Stimulated activated naive CD8-positive, alpha-beta T cell treated with anti-CD3 and anti-CD28 coated beads, Interleukin-15, amount 100 ng/mL, for 72 hours (primary cell): ENCODE measurements at places on chromosomes 1 and 21.

- DNase-seq = no peak
These were observed 120.9 kb downstream of the HLX start for GRCh38 chr1:220999872-221000863.

DNA sequence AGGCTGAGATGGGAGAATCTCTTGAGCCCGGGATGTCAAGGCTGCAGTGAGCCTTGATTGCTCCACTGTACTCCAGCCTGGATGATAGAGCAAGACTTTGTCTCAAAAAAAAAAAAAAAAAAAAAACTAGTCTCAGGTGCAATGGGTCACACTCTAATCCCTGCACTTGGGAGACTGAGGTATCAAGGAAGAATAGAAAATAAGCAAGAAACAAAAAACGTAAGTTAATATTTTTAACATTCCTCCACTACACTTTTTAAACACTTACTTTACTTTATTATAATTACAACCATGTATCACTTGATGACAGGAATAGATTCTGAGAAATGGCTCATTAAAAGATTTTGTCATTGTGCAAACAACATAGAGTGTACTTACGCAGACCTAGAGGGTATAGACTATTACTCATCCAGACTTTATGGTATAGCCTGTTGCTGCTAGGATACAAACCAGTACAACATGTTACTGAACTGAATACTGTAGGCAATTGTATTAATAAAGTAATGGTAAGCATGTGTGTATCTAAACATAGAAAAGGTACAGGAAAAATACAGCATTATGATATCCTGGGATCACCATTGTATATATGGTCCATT lies 1244.1 kb upstream of the ADGRL4 start:
- DNase-seq = no peak

- peak; percentile 67 for DNase-seq
These were observed 2.7 kb upstream of the MYOC start for GRCh38 chr1:171654942-171655745.

- no peak for DNase-seq
These were observed 496.3 kb downstream of the KIF26B start for GRCh38 chr1:245651093-245651492.

DNA sequence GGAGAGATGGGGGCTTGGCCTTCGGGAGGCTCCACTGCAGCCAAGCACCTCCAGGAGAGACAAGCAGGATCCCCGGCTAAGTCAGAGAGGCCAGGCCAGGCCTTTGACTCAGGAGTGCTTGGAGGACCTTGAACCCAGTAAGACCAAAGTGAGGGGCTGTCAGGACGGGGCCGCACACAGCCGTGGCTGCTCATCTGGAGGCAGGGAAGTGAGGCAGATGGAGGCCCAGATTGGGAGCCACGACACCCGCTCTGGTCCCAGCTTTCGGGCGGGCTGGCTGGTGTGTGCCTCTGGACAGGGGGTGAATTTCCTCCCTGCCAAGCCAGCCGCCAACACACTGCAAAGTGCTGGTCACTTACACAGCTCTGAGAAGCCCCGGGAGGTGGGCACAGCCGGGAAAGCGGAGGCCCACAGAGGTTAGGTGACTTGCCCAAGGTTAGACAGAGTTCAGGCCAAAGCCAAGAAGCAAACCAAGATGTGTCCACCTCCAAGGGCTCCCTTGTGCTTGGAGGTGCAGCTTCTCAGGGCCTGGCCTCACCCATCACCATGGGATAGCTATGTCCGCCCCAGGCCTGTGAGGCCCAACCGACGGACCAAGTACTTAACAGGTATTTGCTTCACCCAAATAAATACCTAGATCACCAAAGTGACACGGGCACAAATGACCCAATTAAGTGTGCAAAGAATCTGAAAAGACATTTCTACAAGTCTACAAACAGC lies 58.3 kb downstream of the CHD5 start:
- no peak for DNase-seq

GRCh38 chr1:44036409-44037139 lies 5.3 kb upstream of the SLC6A9 start:
- DNase-seq = peak; percentile 59

DNA sequence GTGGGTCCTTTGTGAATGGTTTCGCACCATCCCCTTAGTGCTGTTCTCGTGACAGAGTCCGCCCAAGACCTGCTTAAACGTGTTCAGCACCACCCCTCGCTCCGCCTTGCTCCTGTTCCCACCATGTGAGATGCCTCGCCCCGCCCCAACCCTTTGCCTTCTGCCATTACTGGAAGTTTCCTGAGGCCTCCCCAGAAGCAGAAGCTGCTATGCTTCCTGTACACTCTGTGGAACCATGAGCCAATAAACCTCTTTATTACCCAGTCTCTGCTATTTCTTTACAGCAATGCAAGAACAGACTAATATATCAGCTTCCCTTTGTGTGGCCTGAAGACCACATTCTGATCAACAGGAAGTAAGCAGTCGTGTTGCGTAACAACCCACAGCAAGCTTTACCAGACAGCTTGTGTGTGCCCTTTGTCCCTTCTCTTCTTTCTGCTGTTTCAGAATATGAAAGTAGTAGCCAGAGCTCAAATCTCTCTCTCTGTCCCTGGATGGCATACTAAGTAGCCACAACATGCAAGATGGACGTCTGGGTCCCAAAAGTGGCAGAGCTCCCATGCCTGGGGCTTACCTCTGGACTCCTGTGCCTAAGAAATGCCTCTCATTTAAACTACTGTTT lies 14.1 kb downstream of the HENMT1 start:
- peak; percentile 85 for DNase-seq
